ENCODE measurements at places on chromosomes 4 and X.

GRCh38 chr4:7902101-7902553 is 37.5 kb downstream of the AFAP1 start:
- H3K36me3 ChIP-seq = no peaks in the 10 kb centered on the region
- no peak overlapping the region for H3K27ac ChIP-seq
- H3K4me1 ChIP-seq = peaks cover 31% of the 10 kb centered on the region
- no peak for DNase-seq
- H3K27me3 ChIP-seq = no peaks in the 10 kb centered on the region
- H3K4me3 ChIP-seq = no peak overlapping the region

DNA sequence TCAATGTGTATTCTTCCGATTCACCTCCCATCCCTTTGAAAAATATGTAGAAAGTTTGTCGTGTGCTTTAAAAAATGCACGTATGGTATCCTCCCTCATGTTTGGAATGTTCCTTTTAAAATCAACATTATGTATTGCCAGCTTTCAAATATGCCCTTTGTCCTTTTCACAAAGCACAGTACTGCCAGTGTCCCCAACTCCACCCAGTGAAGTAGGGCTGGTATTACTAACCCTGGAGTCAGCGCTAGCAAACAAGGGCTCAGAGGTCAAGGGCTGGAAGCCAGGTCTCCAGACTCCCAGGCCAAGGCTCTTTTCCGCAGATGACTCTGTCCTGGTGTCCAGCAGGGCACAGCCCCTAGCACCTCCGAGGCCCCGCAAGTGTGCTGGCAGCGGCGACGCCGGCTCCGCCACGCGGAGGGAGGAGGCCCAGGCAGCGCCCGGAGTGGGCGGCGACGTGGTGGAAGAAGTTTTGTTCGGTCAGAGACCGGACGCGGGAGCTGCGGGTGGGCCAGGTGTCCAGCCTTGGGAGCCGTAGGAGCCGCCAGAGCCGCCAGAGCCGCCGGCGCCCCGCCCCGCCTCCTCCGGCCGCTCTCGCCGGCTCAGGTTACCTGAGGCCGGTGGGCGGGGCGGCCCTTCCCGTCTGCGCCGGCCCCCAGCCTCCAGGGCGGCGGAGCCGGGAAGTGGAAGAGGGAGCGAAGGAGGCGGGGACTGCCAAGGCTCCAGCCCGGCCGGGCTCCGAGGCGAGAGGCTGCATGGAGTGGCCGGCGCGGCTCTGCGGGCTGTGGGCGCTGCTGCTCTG is at the start of gene IL13RA1:
IL13RA1 (plus strand) TSS at position 720 of the 799 bp plus-strand sequence; CDS start at position 753, 33 bp downstream.
- peak within 1 kb of the TSS; percentile 96 for H3K27ac ChIP-seq
- DNase-seq = peak; percentile 80
- peak within 1 kb of the TSS; percentile 80 for H3K4me3 ChIP-seq
- H3K4me1 ChIP-seq = peaks cover 14% of the 10 kb centered on the region
- H3K27me3 ChIP-seq = no peaks in the 10 kb centered on the region

DNA sequence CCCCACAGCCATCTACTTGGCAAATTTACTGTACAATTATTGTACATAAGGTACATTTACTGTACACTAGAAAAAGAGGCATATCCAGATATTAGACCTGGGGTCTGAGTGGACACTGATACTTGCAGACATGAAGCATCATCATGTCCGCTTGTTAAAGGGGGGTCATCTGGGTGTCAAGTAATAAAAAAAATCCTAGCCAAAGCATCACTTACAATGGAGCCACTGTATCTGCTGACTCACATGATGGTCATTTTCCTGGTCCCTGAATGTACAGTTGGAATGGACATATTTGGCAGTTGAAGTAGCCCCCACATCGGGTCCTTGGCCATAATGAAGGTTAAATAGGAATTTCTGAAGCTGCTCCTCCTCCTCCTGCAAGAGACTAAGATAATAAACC is 228.8 kb downstream of the THOC2 start:
- H3K4me3 ChIP-seq = no peak overlapping the region
- no peaks in the 10 kb centered on the region for H3K4me1 ChIP-seq
- DNase-seq = no peak
- no peaks in the 10 kb centered on the region for H3K27me3 ChIP-seq
- H3K27ac ChIP-seq = no peak overlapping the region

DNA sequence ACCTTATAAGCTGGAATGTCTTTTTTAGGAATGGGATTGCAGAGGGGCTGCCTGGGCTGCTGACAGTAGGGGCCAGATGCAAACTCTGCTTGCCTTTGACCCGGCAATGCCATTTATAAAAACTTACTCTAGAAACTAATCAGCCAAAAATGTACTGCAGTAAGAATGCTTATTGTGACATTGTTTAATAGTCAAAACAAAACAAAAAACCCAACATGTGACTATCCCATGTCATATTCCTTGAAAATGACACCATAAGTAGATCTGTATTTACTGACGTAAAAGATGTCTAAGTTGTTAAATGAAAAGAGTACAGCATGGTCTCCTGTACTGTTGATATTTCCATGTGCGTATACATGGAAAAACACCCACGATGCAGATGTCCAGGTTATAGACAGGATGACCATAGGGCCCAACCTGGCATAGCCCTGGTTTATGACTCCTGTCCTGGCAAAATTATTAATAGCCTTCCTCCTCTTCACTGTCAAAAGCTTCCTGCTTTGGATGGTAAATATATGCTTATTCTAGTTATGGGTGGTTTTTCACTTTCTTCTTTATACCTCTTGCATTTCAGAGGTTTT is 138.9 kb downstream of the PTTG2 start:
- no peaks in the 10 kb centered on the region for H3K27me3 ChIP-seq
- peaks cover 26% of the 10 kb centered on the region for H3K4me1 ChIP-seq
- DNase-seq = no peak
- H3K4me3 ChIP-seq = no peak overlapping the region
- no peaks in the 10 kb centered on the region for H3K36me3 ChIP-seq

- no peaks in the 10 kb centered on the region for H3K4me1 ChIP-seq
- no peaks in the 10 kb centered on the region for H3K36me3 ChIP-seq
- H3K27me3 ChIP-seq = no peaks in the 10 kb centered on the region
- no peak for DNase-seq
- no peak overlapping the region for H3K4me3 ChIP-seq
- no peak overlapping the region for H3K27ac ChIP-seq
Measured at GRCh38 chrX:40950546-40950945, 134.7 kb upstream of the USP9X start.

DNA sequence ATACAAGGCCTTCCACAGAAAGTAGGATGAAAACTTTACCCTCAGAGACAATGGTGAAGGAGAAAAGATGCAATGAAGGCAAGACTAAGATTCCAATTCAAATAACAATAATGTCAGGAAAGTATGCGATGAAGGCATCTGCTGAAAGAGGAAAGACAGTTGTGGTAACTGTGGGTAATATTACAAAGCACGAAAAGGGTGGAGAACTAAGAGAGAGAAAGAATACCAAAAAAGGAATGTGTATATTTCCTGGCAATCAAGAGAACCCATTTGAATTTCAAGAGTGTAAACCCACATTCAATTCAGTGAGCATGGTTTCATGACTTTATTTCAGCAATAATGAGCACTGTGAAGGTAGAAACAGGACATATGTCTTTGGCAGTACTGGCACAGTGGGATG is 225.5 kb downstream of the PALLD start:
- no peak overlapping the region for H3K27ac ChIP-seq
- no peak for DNase-seq
- no peaks in the 10 kb centered on the region for H3K36me3 ChIP-seq
- H3K27me3 ChIP-seq = no peaks in the 10 kb centered on the region

DNA sequence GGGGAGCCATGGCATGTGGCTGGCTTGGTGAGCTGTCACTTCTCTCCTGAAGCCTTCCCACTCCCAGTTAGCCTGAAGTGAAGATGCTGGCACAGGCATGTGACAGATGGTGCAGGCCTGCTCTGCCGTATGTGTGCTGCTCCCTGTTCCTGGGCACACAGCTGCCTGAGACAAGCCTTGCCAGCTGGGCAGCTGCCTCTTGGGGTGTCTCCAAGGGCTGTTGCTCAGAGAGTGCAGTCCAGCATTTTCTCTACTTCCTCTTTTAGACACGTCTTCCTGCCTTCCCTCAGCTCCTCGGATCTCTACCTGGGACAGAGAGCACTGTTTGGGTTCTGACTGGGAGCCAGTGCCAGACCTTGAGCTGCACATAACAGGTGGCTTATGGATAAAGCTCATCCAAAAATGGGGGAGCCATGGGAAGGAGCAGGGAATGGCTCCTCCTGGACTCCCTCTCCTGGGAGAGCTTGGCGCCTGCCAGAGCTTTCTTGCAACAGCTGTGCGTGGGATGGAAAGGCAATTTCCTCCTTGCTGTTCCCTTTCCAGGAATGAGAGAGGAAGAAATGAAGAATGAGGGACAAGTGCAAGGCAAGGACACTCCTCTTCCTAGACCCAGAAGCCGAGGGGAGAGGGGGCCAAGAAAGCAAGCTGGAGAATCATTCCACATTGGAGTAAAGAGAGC is 132.9 kb downstream of the MSL3 start:
- no peaks in the 10 kb centered on the region for H3K36me3 ChIP-seq
- no peaks in the 10 kb centered on the region for H3K27me3 ChIP-seq
- no peak overlapping the region for H3K4me3 ChIP-seq
- DNase-seq = no peak
- no peak overlapping the region for H3K27ac ChIP-seq

GRCh38 chrX:44012484-44013096 is 39.4 kb upstream of the NDP start:
- H3K4me3 ChIP-seq = no peak overlapping the region
- H3K27ac ChIP-seq = no peak overlapping the region
- no peaks in the 10 kb centered on the region for H3K36me3 ChIP-seq
- no peaks in the 10 kb centered on the region for H3K4me1 ChIP-seq
- H3K27me3 ChIP-seq = no peaks in the 10 kb centered on the region
- DNase-seq = no peak

DNA sequence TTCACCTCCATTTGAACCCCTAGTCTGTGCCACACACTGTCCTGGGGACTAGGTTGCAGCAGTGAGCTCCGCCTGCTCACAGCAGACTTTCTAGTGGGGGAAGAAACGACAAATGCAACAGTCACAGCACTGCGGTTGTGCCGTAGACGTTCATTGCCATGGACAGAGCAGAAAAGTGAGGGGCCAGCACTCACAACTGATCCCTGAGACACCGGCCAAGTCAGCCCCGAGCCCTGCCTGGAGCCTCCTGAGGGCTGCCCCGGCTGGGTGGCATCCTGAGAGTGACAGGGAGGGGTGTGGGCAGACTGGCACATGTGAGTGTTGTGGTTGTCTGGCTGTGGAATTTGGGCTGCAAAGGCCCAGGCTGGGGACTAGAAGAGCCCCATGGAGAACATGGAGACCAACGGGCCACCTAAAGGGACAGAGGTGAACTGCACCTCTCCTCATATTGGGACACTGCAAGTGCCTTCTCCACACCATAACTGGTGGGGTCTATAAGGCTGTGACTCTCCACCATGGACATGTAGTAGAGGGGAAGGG is 4.6 kb downstream of the DUSP9 start:
- no peaks in the 10 kb centered on the region for H3K36me3 ChIP-seq
- H3K27me3 ChIP-seq = peaks cover 35% of the 10 kb centered on the region
- H3K27ac ChIP-seq = no peak overlapping the region

DNA sequence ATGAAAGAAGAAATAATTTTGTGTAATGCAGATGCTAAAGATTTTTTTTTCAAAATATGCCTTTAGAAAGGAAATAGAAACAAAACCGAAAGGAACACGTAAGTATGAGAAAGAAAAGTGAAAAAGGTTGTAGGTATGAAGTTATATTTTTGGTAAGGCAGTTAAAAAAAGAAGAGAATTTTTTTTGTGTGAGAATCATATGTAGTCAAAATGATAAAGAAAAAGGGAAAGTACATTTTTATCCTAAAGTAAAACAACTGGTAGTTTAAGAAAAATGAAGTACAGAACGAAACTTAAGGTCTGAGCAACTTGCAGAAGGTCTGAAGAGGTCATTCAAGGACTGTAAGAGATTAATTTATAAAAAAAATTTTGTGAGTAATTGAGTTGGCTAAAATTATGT is 164.0 kb upstream of the TRAM1L1 start:
- H3K36me3 ChIP-seq = no peaks in the 10 kb centered on the region
- H3K27me3 ChIP-seq = no peaks in the 10 kb centered on the region
- no peak for DNase-seq
- H3K4me1 ChIP-seq = no peaks in the 10 kb centered on the region
- H3K4me3 ChIP-seq = no peak overlapping the region
- no peak overlapping the region for H3K27ac ChIP-seq

- no peaks in the 10 kb centered on the region for H3K36me3 ChIP-seq
- no peaks in the 10 kb centered on the region for H3K27me3 ChIP-seq
- no peak for DNase-seq
- no peak overlapping the region for H3K27ac ChIP-seq
- H3K4me3 ChIP-seq = no peak overlapping the region
- peaks cover 12% of the 10 kb centered on the region for H3K4me1 ChIP-seq
Measured at GRCh38 chr4:76753814-76754213, 144.1 kb downstream of the SOWAHB start.

GRCh38 chr4:169042608-169043007 is 32.6 kb upstream of the CBR4 start:
- no peak for DNase-seq
- no peak overlapping the region for H3K4me3 ChIP-seq
- H3K27ac ChIP-seq = no peak overlapping the region
- no peaks in the 10 kb centered on the region for H3K36me3 ChIP-seq

DNA sequence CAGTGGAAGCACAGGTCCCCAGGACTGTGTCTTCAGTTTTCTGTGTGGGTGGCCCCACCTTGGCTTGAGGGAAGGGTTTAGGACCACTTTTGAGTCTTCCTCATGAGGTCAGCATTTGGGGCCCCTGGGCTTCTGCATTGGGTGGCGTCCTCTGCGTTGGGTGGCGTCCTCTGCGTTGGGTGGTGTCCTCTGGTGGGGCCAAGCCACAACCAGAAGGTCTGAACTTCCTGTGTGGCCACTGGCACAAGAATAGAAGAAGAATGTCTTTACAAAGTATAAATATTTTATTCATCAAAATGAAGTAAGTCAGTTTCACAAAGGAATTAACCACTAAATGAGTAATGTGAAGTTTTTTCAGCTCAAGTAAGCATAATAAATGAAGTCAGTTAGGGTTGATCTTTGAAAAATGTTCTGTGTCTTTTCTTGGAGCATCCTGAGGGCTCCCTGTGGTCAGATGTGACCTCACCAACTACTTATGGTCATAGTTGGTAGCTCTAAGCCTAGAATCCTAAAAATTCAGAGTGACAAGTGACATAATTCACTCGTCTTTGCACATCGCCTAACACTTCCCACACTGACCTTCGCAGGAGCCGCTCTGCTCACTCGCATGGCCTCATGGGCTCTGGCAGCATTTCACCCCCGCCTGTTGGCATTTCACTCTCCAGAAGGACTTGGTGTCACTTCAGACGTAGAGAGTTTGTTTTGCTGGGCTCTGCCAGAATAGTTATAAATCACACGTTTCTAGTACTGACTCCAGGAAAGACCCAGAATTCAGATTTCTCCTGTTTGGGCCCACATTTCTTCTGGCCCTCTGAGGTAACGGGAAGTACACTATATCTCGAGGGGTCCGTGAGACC is 39.0 kb upstream of the HGFAC start:
- no peaks in the 10 kb centered on the region for H3K27me3 ChIP-seq
- H3K27ac ChIP-seq = peak overlapping the region; percentile 28
- peaks cover 6% of the 10 kb centered on the region for H3K36me3 ChIP-seq
- H3K4me3 ChIP-seq = no peak overlapping the region
- no peak for DNase-seq
- H3K4me1 ChIP-seq = peaks cover 3% of the 10 kb centered on the region

- peak overlapping the region; percentile 62 for H3K4me3 ChIP-seq
- H3K36me3 ChIP-seq = no peaks in the 10 kb centered on the region
- H3K27me3 ChIP-seq = no peaks in the 10 kb centered on the region
- H3K27ac ChIP-seq = peak overlapping the region; percentile 66
Measured at GRCh38 chr4:5710065-5710960, 688 bp upstream of the EVC start.
